ENCODE measurements at places on chromosomes 7 and 10.

DNA sequence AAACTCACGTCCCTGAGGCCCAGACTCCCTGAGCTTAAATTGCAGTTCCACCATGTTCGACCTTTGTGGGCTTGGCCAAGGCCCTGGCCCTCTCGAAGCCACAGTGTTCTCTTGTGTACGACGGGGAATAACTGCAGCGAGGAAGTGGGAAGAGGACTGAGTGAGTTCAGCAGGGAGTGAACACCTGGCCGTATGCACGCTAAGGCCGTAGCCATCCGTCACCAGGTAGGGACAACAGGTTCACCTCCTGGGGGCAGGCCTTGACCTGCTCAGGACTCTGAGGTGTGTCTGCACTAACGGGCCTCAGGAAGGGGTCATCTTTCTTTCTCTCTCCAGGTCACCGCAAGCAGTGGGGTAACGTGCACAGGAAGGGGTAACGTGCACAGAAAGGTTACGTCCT, 67.2 kb upstream of the CTBP2 start:
- no peak for DNase-seq

- no peak for DNase-seq
Measured at GRCh38 chr7:158255156-158255555, 332.5 kb downstream of the PTPRN2 start.

GRCh38 chr7:80147543-80148391, 13.1 kb downstream of the GNAI1 start:
- DNase-seq: peak; percentile 91

DNA sequence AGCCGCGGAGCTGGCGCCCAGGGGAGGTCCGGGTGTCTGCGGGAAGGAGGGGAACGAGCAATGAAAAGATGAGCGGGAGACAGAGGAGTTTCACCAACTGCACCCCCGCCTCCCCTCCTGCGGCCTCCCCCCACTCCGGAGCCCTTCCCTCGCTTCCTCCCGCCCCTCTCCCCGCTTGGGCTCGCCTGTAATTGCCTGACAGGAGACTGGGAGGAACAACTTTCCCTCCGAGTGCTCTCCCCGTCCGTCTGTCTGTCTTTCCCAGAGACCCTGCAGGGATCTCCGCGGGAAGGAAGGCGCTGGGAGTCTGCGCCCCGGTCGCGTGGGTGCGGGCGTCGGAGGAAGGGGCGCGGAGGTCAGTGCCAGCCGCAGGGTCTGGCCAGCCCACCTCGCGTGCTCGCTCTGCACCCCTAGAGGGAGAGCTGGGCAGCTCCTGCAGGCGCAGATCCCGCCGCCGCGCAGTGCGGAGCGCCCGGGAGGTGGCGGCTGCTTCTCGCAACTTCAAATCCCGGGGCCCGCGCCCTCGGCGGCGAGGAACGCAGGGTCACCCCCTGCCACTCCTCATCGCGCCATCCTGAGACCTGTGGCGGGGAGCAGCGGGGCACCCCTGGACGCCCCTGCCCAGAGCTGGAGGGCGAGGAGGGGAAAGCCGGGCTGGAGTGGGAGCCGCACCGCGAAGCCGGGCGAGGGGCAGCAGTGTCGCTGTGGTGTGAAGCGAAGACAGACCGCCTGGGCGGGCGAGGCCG, 511 bp upstream of the NRP1 start:
- peak; percentile 97 for DNase-seq

DNA sequence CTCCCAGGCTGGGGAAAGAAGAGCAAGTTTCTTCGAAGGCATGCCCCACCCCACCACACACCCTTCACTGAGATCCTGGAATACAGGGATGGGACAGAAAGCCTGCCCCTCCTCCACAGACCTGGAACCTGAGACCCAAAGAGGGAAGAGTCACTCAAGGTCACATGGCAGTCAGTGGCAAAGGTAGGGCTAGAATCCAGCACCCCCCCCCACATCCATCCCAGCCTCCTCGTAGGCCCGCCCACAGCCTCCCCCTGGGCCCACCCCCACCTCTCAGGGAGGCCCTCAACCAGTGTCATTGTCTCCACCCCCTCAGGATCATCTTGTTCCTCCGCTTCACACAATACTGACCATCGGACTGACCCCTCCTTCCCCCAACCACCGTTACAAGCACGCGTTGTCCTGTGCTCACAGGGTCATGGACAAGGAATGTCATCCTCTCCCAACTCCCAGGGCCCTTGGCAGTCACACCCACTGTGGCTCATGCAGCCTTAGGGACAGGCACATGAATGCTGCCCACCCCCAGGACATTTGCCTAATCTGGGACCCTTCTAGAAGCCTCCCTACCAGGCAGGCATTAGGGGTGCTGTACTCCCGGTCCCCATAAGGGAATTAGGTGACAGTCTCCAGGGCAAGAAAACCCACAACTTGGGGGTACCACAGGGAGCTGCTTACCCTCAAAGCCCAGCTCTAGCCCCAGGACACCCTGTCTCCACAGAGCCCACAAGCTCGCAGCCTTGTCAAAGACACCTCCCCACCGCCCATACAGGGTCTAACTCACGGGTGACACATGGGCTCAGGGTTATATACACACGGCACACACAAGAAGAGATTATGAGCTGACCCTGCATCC, 1.4 kb downstream of the KCNH2 start:
- DNase-seq: no peak

DNA sequence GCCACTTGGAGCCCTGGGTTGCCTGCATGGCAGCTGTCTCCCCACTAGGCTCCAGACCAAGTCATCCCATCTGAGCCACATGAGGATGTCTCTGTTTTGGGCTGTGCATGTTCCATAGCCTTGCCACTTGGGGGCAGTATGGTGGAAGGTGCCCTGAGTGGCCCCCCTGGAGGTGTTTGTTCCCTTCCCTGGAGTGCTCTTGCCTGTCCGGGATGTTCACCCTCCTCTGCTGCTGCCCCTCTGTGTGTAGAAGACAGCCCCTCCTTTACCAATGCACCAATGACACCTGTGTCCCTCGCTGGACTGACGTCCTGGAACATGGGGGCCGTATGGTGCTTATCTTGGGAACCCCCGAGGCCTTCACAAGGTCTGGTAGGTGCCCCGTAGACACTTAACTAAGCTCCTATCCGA, 100.2 kb downstream of the ACTR3B start:
- DNase-seq: no peak

- DNase-seq: peak; percentile 61
Measured at GRCh38 chr7:26398427-26398755, 106.7 kb downstream of the SNX10 start.

DNA sequence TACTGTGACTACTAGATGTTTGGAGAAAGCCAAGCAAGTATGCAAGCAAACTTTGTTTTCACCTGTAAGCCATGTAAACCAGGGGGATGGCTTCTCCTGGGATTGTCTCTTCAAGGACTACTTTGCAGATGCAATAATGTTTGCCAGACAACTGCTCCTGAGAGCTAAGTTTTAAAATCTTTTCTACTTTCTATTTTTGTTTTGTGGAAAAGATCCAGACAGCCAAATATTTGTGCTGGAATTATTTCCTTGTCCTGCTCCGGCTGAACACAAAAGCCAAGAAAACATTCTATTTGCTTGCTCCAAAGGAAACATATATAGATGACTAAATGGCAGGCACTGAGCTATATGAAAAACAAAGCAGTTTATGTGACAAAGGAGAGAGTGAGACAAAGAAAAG, 51.6 kb downstream of the TFPI2 start:
- no peak for DNase-seq
